ENCODE measurements at places on chromosomes 6 and 20. TPM values are rescaled to one million over a fixed set of nuclear protein-coding genes. Genes with fewer than 3 reads are reported as not detected.

DDO gene
- total RNA-seq, result 0.23 TPM

GUCA1A gene
- total RNA-seq, result 0.46 TPM

TREML1 gene
- total RNA-seq, result not detected

GNAS-AS1 gene
- total RNA-seq, result 0.89 TPM

KIFC1 gene
- 1.2 TPM for total RNA-seq
